ENCODE measurements at places on chromosomes 13 and 19.
A peak's percentile ranks its signal among the peaks of the same experiment; 100 is the strongest.

DNA sequence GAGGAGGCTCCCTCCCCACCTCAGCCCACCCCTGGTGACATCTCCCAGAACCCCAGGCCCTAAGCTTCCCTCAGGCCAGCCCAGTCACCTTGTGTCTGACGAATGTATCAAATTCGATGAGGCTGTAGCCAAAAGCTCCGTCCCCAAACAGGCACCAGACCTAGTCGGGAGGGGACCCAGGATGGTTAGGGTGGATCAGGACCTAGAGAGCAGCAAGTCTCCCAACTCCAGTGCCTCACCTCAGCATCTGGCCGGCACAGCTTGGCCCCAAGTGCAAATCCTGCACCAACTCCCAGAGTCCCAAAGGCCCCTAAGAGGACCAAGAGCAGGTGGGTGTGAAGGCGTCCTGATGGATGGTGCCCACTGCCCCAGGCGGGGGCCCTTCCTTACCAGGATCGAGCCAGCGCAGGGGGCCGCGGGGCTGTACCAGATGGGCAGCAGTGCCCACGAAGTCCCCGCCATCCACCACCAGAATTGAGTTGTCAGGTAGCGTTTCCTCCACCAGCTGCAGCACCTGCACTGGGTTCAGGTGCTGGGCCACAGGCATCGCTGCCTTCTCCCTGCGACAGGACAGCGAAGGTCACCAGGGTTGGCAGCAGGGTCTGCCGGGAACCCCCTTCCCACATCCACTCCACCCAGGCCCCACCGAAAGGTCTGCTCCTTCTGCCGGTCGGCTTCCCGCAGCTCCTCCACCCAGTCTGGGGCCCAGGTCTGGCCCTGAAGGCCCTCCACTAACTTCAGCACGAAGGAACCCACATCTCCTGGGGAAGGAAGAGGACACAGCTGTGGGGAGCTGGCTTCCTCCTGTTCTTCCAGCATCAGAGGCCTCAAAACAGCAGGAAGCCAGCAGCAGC lies 8.8 kb downstream of the SYDE1 start:
- no peak for DNase-seq

GRCh38 chr19:33552191-33552927 lies 30.8 kb upstream of the PEPD start:
- DNase-seq = no peak

GRCh38 chr19:40933025-40933424 lies 51.0 kb upstream of the CYP2A7 start:
- no peak for DNase-seq

DNA sequence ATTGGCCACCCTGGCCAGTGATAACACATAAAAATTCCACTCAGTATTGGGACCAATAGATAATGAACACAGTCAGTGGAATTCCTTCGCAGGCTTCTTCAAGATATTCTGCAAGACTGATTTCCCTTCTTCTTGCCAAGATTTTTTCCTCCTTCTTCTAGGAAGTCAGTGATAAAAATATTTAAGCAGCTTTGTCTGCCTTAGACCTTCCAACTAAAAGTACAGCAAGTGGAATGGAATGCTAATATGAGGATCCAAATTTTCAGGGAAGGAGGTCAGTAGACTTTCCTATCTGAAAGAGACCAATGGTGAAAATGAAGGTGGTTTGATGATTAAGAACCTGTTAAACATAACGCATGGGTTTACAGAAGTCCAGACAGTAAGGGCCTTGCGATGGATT lies 9.6 kb downstream of the STARD13 start:
- DNase-seq = no peak

DNA sequence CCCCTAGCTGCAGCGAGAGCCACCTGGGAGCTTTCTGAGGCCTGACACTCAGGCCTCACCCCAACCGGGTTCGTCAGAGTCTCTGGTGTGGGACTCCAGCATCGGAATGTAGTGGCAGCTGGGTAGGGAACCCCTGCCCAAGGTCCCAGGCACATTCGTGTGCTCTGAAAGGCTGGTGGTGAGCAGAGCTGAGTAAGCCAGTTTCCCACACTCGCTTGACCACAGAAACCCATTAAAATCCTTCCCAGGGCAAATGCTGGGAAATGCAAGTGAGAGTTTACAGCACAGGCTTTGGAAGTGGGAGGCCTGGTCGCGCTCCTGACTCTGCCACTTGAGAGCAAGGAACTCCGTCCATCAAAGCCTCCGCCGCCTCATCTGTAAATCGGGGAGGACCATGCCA lies 4.2 kb downstream of the TRAPPC6A start:
- DNase-seq = no peak

GRCh38 chr19:38683393-38684077 lies 36.1 kb downstream of the ACTN4 start:
- peak; percentile 91 for DNase-seq

GRCh38 chr19:33194532-33194885 lies 379 bp downstream of the LRP3 start:
- DNase-seq = no peak

GRCh38 chr19:47492137-47492533 lies 8.1 kb upstream of the KPTN start:
- DNase-seq = no peak

DNA sequence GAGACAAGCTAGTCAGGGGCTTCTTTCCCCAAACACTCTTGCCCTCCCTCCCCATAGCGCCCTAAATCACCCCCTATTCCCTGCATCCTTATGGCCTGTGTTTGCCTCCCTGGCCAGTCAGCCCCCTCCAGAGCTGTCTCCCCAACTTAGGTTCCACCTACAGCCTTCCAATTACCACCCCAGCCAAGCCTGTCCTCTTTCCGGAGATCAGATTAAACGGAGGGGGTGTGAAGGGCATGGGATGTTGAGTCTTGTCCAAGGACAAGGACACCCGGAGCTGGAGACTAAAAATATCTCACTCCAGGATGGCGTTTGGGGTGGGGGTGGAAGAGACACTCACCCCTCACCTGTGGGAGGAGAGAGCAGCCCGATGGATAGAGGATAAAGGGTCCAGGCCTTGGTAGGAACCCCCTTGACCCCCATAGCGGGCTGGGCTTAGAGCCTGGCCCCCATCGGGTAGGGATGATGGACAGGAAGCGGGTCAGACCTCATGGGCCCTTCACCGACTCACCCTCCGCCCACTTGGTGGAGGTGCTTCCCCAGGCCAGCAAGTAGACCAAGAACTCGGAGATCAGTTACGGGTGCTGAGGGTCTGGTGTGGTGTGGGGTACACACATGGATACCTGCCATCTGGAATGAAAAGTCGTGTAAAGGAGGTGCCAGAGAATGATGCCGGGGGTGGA lies 6.0 kb downstream of the ZNF865 start:
- no peak for DNase-seq

DNA sequence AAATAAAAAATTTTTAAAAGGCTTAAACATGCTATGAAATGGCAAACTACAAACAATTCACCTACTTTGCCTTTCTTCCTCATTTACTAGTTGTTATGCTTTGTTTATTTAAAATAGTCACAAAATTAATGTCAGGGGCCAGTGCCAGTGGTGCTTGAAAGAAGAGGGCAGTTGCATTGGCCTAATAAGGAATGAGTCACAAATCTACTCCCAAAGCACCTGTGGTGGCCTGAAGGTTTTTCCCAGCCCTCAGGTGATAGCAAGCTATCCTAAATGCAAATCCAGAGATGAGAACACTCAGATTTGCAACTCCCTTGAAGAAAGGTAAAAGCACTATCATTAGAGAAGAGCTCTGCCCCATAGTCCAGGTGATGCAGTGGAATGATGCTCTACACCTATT lies 103.6 kb downstream of the MBNL2 start:
- DNase-seq = no peak

DNA sequence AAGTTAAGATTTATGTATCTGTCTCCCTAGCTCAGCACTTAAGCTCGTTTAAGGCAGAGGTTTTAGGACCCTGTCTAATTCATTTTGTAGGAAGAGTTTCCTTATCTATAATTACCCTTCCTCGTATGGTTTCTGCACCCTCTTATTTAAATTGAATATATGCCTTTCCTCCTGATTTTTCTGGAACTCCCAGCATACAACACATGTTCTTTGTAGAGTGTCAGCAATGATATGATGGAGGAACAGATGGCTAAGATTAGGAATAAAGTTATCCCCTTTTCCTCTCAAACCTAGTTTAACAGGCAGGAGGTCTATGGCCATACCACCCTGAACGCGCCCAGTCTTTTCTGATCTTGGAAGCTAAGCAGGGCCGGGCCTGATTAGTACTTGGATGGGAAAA lies 359.5 kb downstream of the PCDH17 start:
- DNase-seq = no peak

DNA sequence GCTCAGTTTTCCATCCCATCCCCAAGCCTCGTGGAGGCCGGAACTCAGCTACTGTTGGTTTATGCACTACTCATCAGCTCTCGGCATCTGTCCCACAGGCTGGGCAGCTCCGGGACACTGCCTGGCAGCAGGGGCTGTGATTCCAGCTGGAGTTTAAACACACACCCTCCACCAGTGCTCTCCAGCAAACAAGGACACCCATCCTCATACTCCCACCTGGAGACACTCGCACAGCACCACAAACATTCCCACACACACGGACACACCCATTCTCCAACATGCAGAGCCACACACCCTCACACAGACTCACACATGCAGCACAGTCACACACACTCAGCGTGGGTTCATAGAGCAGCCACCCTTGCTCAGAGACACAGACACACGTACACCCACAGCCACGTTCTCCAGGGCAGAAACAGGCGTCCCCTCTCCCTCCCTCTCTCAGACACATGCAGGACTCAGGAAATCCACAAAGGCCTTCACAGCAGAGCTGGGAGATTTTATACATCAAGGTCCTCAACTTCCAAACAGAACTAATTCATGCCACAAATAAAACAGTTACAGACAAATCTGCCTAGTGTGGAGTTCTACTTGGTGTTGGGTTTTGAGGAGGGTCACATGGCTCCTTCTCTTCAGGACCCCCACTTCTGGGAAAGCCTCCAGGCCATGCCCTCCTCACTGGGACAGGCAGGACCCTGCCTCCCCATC lies 785.4 kb downstream of the UQCRFS1 start:
- no peak for DNase-seq

- no peak for DNase-seq
These were observed 28.0 kb downstream of the SPRY2 start for GRCh38 chr13:80312967-80313366.

GRCh38 chr19:4144666-4145249 lies 8.7 kb upstream of the CREB3L3 start:
- DNase-seq = no peak

DNA sequence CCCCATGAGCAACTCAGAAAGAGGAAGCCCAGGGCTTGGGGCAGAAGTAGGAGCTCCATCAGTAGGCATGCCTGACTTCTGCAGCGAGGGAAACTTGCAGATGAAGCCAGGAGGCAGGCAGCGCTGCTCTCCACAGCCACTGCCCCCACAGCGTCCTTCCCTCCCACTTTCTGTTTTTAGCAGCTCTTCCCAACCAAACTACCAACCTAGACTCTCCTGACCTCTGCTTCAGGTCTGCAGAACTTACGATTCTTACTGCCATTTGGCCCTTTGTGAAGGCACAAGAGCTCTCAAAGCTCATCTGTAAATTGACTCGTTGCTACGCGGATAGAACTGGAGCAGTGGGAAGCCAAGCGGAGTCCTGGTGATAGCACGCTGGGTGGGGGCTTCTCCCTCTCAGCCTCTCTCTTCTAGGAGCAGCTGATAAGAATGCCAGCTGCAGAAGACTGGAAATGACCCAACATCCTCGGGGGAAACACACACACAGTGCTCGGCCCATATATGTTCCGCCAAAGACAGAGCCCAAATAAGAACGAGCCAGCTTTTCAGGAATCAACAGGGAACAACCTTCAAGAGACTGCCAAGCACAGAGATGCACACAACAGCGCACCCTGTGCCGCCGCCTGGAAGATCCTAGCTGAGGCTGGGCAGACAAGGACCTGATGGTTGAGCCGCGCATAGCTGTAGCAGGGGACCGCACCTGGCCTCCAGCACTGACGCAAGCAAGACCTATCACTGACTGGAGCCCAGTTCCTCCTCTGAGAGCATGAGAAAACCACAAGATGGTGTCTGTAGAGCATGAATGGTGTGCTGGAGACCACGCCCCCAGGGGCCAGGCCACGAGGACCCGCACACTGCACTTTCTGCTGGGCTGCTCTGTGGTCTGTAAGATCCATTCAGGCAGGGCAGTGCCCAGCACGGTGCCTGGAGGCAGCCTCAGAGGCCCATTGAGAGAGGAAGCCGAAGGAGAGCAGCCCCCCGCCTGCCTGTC lies 15.9 kb upstream of the SLC35E1 start:
- DNase-seq = peak; percentile 90

Data from NB4 (cell line).